CD4-positive, alpha-beta T cell treated with Interleukin-15 for 1 hour (primary cell): ENCODE measurements at places on chromosomes 11 and 22.
A peak's percentile ranks its signal among the peaks of the same experiment; 100 is the strongest.

DNA sequence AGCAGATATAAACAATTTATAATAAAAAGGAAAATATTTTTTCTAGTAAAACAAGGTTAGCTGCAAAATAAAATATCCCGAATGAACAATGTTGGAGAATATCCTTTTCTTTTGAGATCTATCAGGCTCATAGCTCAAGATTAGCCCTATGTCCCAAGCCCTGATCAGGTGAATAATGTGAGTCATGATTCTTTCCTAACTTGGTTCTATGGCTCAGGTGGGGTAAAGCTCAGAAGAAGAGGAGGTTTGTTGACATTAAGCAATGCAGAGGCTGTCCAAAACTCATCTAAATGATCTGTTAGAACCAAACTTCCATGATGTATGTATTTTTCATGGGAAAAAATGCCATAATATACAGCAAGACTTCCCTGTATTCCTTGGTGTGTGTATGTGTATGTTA is 86.1 kb downstream of the TRIM44 start:
- DNase-seq, result no peak

DNA sequence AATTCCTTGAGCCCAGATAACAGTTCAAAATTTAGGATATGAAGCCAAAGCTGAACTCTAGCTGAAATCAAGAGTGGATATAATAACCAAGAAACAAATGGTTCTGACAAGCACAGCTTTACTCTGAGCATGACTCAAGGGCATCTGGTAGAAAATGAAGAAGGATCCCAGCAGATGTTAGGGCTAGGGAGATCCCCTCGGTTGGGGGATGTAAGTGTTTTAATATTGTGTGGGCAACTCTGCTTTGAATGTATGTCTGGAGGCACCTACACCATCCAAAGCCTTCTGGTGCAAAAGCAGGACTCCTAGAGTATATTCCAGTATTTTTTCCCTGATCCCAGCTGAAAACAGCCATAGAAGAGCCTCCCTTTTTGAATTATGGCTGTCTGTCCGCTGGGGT is 61.7 kb downstream of the FLI1 start:
- no peak for DNase-seq

DNA sequence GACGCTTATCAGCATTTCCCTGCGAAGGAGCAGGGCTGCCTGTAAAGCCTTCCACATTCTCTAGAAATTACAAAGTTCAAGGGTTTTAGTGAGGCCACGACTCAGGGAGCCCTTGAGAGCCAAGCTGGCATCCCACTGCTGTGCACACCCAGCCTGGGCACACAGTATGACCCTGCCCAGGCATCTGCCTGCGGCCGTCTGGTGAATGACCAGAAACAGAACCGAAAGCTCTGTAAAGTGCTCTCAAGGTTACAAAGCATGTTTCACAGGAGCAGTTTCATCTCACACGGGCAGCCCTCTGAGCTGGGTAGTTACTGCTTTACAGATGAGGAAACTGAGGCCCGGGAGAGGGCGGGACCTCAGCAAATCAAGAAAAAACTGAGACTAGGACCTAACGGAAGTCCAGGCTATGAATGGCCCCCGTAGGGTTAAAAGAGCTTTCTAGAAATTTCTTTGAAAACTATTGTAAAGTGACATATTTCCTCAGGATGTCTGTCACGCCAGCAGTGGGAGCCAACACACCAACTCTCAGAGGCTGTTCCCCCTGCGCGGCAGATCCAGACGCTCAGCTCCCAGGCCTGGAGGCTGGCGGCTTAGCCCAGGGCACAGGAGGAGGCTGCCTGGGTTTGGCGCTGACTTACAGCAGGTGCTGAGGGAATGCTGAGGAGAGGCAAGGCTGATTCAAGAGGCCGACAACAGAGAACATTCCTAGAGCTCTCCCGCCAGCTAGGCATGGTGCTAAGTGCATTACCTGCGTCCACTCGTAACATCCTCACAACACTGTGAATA is 7.7 kb upstream of the TCF20 start:
- DNase-seq, result no peak

DNA sequence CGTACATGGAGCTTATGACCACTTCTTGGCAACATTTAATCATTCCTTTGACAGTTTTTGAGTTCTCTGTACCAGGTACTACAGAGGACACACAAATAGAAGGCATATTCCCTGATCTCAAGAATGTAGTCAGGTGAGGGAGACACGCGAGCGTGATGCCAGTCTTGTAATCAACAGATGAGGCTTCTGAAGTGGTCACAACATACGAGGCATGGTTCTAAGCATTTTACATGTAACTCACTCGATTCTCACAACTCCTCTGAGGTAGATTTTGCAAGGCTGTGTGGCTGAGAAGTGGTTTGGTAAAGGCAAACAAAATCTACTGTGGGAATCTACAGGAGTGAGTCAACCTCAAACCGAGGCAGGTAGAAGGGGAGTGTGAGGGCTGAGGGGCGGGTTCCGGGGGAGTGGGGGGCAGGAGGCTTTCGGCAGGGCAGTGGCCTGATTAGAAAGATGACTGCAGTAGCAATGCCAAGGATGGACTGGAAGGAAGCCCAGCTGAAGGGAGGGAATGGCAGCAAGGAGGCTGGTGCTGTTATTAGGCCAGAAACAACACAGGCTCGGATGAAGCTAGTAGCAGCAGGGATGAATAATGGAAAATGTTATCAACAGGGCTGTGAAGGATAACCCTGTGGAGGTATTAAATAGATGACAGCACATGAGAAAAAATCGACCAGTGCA is 63.8 kb downstream of the ST14 start:
- no peak for DNase-seq

- no peak for DNase-seq
Measured at GRCh38 chr11:134356656-134357544, 25.1 kb downstream of the GLB1L2 start.

DNA sequence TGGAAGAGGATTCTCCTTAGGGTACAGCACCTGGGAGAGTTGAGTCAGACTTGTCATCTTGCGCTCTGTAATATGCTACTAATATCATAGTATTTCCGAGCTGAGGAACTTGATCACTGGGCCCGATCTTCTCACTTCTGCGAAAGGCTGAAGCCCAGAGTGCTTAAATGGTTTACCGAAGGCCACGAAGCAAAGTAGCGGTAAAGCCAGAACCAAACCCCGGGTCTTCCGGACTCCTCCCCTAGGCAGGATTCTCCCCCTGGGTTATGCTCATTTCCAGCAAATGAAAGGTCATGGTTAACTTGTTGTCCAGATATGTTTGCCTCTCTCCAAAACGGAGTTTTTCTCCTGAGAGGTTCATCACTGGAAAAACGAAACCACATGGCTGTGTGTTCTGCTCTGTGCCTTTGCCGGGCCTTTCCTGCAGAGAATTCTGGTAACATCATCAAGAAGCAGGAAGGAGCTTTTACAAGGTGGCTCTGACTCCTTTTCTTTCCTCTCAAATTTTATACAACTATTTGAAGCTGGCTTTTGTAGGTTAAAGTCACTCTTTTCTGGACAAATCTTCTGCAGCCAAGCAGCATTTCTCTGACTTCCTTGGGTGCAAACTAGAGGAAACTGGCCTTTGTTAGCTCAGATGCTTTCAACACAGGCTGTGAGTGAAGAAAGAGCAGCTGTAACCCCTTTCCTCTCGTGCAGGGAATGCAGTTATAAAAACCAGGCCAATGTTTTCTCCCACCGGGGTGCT is 35.5 kb downstream of the UBASH3B start:
- DNase-seq, result no peak

- peak; percentile 39 for DNase-seq
Measured at GRCh38 chr22:50599816-50600455, 657 bp upstream of the MAPK8IP2 start.

DNA sequence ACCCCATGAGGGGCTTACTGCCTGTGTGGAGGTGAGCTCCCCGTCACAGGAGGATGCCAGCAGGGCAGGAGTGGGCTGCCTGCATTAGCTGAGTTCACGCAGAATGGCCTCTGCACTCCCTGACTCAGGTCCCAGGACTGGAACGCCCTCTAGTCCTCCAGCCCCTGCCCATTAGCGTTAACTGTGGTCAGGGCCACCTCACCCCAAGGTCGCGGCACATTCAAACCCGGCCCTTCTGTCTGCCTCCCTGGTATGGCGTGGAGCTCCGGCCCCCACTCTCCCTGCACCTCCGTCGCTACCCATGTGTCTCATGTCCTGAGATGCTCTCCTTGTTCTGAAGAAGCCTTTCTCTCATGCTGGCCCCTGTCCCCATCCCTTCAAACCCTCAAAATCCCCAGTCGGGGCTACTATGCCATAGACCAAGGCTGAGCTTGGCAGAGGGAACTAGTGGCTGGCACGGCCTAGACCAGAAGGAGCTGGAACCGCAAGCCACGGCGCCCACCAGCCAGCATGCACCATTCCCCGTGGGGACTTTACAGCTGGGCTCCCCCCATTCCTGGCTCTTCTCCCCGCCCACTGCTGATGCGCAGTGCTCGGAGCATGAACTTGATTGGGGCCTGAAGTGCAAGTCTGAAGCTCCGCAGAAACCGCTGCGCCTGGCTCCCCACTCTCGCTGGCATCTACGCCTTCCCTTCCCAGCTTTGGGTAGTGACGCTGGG is 79.5 kb upstream of the RTL6 start:
- DNase-seq, result no peak

GRCh38 chr11:17244046-17244445 is 32.5 kb upstream of the NUCB2 start:
- DNase-seq, result no peak

- DNase-seq, result no peak
Measured at GRCh38 chr11:87444993-87445392, 407.3 kb downstream of the TMEM135 start.

GRCh38 chr11:121418625-121419114 is 33.4 kb upstream of the SORL1 start:
- DNase-seq, result peak; percentile 90

DNA sequence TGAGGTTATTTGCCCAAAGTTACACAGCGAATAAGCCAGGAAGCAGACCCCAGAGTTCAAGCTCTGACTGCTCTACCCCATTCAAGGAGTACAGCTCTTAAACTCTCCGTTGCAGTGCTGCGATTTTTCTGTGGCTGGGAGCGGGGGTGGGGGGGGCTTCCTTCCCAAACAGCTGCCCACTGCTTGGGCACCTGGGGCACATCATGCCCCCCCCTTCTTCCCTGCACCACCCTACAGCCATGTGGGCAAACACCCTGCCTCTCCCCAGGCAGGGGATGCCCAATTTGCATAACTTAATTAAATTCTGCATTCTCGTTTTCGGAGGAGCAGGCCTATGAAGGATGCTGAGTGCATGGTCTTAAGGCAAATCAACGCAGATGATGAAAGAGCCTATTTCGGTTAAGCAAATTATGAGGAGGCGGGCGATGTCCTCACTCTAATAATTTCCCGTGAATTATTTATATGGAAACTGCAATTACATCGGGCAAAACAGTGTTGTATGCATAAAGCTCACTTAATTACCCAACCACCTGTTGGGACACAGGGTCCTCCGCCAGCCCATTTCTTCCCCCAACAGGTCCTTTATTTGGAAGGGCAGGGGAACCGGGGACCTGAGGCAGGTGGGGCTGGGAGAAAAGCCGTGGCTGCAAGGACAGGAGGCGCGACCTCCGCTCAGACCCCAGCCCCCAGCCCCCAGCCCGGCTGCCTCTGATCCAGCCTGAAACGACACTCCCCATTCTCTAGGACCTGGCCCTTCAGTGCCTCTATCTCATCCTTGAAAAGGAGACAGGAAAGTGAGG is 610.5 kb downstream of the BUD13 start:
- no peak for DNase-seq

- DNase-seq, result no peak
Measured at GRCh38 chr11:2573240-2574042, 126.4 kb downstream of the KCNQ1OT1 start.

DNA sequence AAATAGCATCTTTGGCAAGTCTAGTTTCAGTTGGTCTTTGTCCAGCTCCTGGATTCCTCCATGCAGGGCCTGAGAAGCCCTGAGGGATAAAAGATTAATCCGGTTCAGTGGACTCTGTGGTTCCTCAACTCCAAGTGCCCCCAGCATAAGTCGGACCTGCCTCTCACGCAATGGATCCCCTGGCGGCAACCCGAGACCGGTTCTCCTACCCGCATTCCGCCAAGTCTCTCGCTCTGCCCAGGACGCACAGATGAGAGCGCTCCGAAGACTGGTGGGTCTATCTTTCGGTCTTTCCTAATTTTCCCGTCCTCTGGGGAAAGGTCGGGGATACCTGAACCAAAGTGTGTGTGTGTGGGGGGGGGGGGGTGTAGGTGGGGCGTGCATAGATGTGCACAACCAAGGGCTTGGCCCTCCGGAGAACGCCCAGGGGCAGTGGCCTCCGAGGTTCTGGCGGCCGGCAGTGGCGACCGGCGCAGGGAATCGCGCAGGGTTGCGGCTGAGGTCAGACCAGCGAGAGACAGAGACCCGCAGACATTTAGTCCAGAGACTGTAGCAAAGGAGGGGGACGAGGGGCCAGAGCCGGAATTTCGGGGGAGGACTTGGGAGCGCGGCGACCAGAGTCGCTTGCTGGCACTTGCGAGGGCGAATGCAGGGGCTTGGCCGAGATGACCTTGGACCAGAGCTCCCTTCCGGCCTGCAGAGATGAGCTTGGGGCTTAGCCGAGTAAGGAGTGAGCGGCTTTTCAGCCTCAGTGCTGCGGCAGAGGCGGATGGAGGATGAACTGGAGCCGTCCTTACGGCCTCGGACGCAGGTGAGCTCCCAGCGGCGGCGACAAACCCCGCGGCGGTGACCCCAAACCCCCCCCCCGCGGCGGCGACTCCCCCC is 712 bp upstream of the SLC2A11 start:
- no peak for DNase-seq

GRCh38 chr11:122308226-122308625 is 192.2 kb upstream of the BLID start:
- no peak for DNase-seq

DNA sequence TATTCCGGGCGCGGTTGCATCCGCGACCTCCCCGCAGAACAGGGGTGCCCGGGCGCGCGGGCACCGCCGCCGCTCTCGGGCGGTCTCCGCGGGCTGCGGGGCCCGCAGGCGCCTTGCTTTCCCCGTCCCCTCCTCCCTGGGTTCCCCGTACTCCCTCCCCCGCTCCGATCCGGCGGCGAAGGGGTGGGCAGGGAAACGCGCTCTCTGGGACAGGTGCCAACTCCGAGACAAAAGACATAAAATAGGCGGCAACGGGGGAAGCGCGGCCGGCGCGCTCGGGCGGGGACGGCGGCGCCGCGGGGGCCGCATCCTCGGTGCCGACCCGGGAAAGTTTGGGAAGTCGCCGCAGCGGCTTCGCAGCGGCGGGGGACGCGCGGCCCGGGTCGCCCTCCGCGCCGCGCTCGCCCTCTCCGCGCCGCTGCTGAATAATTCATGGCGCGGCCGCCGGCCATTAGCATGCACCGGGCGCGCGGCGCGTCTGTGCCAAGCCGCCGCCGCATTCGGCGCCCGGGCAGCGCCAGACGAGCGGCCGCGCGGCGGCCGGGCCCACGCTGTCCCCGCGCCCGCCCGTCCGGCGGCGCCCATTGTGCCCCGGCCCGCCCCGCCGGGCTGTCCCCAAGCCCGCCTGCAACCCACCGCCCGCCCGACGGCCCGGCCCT is 78.7 kb upstream of the PPARA start:
- DNase-seq, result peak; percentile 33

GRCh38 chr11:69957849-69958248 is 120.3 kb upstream of the ANO1 start:
- no peak for DNase-seq

- no peak for DNase-seq
Measured at GRCh38 chr11:15093432-15093831, 20.0 kb downstream of the CALCB start.
